Activated CD4-positive, alpha-beta T cell treated with anti-CD3 and anti-CD28 coated beads, Interleukin-2, amount 50 U/mL, for 16 hours (primary cell): ENCODE measurements at places on chromosomes 3 and 15.

DNA sequence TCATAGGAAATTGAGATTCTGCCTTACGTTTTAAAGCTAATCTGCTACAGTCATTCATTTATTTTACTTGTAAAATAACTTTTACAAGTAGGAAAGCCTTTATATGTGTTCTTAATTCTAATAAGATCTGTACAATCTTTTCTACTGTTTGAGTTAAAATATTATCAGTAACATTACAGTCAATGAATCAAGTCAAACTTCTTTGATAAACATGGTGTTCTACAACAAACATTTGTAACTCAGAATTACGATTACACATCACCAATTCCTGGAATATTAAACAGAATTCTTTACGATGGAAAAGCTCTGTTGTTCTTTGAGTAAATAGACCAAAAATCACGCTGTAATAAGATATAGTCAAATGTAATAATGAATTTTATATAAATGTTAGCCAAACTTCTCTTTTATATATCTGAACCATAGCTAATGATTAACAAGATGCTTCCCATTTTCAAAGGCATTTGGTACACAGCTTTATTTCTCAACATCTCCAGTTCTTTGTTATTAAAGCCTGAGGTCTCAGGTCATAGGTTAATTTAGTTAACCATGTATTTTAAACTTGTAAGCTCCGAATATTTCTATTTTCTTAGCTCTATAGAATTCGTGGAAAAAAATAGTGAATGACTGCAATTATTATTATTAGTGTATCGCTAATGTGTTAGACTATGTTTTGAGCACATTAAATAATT, 232.4 kb downstream of the NAALADL2 start:
- no peak for DNase-seq

DNA sequence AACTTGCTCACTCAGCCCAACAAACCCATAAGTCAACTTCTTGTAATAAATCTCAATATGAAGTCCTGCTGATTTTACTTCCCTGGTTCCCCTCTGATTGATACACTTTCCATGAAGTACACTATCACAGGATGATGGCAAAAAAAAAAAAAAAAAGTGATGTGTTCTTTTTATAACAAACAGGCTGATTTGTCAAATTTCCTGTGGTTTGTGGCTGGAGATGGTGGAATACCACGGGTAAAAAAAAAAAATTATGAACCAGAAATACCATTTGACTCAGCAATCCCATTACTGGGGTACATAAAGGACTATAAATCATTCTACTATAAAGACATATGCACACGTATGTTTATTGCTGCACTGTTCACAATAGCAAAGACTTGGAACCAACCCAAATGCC, 10.7 kb upstream of the SERPINI2 start:
- no peak for DNase-seq

- DNase-seq: no peak
Measured at GRCh38 chr3:87268646-87269211, 7.7 kb downstream of the POU1F1 start.

GRCh38 chr3:119324899-119325298, 30.7 kb downstream of the ARHGAP31 start:
- peak; percentile 41 for DNase-seq

DNA sequence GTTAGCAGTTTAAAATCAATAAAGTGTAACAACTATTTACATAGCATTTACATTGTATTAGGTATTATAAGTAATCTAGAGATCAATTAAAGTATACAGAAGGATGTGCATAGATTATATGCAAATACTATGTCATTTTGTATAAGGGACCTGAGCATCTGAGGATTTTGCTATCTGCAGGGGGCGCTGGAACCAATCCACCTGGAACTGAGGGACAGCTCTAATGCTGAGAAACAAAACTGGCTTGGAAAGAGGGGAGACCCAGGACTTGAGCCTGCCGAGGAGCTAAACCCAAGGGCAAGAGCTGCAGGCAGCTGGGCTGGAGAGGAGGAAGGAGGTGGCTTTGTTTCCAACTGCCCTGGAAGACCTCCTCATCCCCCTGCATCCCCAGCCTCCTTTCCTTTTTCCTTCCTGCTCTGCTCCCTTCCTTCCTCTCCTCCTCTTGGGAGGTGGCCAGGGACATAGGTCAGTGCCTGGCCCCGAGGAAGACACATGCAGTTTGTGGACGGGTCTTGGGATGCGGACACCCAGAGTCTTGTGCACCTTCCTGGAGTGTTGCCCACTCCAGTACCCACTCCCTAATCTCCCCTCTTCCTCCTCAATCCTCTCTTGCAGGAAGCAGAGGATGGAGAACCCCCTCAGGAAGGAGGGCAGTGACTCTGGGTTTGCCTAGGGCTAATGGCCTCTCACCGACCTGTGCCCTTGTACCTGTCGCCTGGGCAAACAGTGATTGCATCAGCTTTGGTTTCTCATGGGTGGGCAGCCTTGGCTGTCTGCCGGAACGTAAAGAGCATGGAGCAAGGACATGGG, 825 bp upstream of the RTP3 start:
- DNase-seq: peak; percentile 31

DNA sequence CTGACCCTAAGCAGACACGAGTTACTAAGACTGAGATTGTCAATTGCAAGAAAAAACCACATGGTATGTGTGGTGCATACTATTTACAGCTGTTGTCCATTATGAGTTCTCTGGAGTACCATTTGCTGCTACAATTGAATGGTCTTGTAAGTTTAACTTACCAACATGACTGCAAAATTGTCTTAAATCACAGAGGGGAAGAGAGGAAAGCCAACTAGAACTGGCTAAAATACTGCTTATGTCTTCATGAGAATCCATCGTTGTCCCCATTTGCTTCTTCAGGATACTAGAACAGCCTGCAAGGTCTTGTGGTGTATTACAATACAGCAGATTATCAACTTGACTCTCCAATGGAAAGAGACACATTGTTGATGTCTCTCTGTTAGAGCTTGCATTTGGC, 313.2 kb downstream of the AGBL1 start:
- no peak for DNase-seq

DNA sequence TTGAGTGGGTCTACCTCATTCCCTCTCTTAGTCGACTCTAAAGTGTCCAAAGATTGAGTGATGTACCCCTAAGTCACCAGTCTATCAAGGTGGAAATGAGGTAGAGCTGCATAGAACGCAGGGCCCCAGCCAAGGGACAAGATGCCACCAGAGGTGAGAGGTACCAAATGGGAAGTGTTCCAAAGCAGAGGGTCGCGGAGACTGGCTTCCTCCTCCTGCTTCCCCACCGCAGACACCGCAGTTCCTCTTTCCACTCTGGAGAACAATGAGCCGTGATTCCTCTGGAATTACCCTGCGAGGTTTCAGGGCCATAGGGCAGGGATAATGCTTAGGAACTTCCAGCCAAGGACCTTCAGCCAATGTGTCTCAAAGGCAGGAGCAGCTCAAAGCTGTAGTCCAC, 55.8 kb downstream of the DAPK2 start:
- no peak for DNase-seq

- DNase-seq: no peak
Measured at GRCh38 chr15:90619468-90619867, 89.7 kb downstream of the CRTC3 start.

GRCh38 chr3:108292905-108293328, 3.4 kb upstream of the HHLA2 start:
- peak; percentile 85 for DNase-seq

GRCh38 chr15:66298803-66299251, 5.5 kb downstream of the DIS3L start:
- no peak for DNase-seq

DNA sequence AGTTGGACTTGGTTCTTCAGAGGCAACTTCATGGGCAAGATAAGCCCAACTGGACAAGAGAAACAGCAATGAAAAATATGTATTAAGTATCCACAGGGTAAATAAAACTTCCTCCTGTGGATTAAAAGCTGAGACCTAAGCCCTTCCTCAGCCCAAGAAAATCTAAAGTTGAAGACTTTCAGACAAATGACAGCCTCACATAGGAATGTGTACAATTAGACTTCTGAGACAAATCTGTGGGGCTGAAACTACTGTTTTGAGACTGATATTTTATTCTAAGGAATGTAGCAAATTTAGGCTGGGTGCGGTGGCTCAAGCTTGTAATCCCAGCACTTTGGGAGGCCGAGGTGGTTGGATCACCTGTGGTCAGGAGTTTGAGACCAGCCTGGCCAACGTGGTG, 74.2 kb upstream of the IL12A start:
- DNase-seq: no peak

DNA sequence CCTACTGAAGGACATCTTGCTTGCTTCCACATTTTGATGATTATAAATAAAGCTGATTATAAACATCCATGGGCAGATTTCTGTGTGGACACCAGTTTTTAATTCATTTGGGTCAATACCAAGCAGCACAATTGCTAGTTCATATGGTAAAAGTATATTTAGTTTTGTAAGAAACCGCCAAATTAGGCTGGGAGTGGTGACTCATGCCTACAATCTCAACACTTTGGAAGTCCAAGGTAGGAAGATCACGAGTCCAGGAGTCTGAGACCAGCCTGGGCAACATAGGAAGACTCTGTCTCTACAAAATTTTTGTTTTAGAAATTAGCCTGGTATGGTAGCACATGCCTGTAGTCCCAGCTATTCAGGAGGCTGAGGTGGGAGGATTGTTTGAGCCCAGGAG, 52.6 kb upstream of the ABHD2 start:
- DNase-seq: no peak

DNA sequence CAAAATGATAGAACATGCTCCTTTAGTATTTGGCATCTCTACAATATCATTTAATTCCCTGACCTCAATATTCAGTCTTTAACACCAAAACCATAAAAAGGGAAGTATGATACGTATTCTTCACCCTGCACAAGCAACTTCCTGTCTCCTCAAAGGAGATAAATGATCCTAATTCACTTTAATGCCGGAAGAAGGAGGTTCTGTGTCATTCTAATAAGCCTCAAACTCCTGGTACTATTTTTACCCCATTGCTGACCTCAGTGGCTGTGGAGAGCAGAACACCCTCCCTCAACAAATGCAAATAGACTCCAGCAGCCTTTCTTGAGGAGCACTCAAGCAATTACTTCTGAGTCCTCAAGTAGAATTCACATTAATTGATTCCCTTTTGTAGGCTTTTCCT, 173.3 kb downstream of the TMEM108 start:
- peak; percentile 17 for DNase-seq

GRCh38 chr3:150547045-150547741, 606 bp downstream of the EIF2A start:
- DNase-seq: no peak

GRCh38 chr3:139978966-139979365, 44.0 kb downstream of the CLSTN2 start:
- no peak for DNase-seq

DNA sequence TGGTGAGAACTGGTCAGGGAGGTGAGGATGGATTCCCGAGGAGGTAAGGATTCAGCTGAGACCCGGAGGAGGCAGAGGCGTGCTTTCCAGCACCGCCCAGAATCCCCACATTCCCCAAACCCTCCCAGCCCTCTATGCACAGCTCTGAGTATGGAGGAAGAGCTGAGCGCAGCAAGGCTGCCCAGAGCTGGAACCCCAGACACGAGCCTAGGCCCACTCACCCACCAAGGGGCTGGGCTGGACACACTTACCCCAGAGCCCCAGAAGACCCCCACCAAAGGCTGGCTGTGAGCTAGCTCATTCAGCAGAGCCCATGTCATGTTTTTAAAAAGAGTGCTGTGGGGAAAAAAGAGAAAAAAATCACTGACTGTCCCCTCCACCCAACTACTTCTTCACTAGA, 271.5 kb downstream of the XXYLT1 start:
- no peak for DNase-seq

DNA sequence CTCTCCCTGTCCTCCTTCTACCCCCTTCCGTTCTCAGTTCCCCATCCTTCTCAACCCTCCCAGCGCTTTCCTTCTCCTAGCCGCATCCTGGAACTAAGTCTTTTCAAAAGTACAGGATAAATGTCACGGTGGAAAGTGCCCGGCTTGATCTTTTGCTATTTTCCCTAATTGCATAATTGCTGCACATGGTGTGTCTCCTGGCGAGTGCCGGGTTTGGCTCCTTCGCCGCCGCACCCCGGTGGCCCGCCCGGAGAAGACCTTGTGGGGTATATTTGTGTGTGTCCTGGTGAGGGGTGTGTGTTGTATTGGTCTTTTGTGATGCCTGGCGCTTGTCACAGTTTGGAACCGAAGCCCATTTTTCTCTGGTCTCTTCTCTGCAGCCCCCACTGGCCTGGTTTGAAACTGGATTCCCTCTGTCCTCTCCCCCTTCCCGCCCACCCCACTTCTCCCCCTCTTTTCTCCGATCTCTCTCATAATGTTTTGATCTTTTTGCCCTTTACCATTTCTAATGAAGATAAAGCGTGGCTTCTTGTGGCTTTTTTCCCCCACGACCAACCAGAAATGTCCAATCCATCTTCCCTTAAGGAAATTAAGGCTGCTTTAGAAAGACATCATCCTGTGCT, 692 bp downstream of the UBE2E2 start:
- DNase-seq: no peak

DNA sequence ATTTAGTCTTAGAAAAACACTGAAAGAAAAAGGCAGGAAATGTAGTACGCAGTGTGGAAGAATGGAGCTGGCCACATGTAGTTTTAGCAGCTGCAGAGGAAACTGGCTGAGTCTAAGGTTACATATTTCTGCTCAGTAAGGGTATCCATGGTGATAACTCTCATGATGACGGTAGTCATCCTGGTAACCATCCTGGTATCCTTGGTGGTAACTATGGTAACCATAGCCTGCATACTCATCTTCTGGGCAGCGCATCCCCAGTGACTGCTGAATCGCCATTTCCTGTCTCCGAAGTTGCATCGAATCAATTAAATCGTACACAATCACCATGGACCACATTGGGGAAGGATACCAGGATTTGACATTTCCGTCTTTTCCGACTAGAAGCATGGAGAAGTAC, 35.7 kb downstream of the CCDC80 start:
- DNase-seq: peak; percentile 44

DNA sequence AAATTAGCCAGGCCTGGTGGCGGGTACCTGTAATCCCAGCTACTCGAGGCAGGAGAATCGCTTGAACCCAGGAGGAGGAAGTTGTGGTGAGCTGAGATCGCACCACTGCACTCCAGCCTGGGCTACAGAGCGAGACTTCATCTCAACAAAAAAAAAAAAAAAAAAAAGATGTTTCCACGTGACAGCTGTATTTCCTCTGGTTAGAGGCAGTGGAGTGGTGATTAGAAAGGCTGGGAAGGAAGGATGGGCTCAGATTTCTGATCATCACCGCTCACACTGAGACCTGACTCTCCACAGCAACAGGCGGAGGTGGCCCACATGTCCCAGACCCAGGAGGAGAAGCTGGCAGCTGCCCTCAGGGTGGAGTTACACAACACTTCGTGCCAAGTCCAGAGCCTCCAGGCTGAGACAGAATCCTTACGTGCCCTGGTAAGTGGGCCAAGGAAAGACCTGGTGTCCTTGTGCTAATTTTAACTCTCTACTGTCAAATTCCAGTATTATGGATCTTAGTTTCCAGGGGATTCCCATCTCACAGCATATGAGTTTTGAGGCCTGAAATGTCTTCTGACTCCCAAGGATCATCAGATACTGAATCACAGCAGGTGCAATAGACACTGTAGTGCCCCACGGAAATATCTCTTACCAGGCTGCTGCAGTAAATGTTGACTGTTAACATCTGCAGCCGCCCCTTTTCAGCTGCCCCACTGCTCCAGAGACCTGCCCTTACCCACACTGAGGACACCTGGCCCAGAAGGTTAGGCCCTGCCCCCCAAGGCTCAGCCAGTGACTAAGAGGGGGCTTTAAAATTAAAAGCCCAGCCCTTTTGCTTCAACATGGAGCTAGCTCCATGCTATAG, 66.9 kb downstream of the BFSP2 start:
- DNase-seq: no peak
